Memory B cell (primary cell): ENCODE measurements at places on chromosomes 7 and 10.

- H3K36me3 ChIP-seq, result no peaks in the 10 kb centered on the region
- no peak for DNase-seq
- no peaks in the 10 kb centered on the region for H3K27me3 ChIP-seq
- H3K4me1 ChIP-seq, result no peaks in the 10 kb centered on the region
Observed at GRCh38 chr10:19426034-19426433, 377.4 kb downstream of the MALRD1 start.

DNA sequence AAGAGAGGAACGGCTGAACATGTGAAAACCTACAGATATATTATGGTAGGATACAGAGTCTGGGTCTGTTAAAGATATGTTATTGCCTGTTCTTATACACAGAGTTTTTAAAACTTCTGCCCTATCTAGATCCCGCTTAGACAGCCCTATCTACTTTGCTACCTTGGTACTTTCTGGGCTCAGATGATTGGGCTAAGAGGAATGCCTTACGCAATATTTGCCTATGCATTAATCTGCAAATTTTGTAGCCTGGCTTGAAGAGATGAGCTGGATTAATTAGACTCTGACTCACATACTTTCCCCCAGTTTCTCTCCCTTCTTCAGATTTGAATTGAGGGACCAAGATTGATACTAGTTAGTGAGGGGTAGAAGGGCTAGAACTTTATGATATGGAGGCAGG lies 33.6 kb upstream of the A1CF start:
- H3K4me3 ChIP-seq, result no peak overlapping the region
- H3K27me3 ChIP-seq, result peaks cover 4% of the 10 kb centered on the region
- no peak overlapping the region for H3K27ac ChIP-seq
- no peaks in the 10 kb centered on the region for H3K4me1 ChIP-seq
- peaks cover 2% of the 10 kb centered on the region for H3K36me3 ChIP-seq

GRCh38 chr7:102412548-102412947 lies 16.4 kb downstream of the PRKRIP1 start:
- H3K27me3 ChIP-seq, result no peaks in the 10 kb centered on the region
- H3K27ac ChIP-seq, result no peak overlapping the region
- DNase-seq, result no peak
- H3K4me1 ChIP-seq, result peaks cover 43% of the 10 kb centered on the region
- H3K36me3 ChIP-seq, result peaks cover 25% of the 10 kb centered on the region

- H3K27me3 ChIP-seq, result peaks cover 2% of the 10 kb centered on the region
- no peak for DNase-seq
- no peaks in the 10 kb centered on the region for H3K36me3 ChIP-seq
Observed at GRCh38 chr10:110221721-110222261, 14.4 kb downstream of the MXI1 start.

- peaks cover 23% of the 10 kb centered on the region for H3K4me1 ChIP-seq
- H3K27ac ChIP-seq, result peak overlapping the region; percentile 58
- no peak overlapping the region for H3K4me3 ChIP-seq
Observed at GRCh38 chr7:130891254-130892094, 157.5 kb upstream of the KLF14 start.

DNA sequence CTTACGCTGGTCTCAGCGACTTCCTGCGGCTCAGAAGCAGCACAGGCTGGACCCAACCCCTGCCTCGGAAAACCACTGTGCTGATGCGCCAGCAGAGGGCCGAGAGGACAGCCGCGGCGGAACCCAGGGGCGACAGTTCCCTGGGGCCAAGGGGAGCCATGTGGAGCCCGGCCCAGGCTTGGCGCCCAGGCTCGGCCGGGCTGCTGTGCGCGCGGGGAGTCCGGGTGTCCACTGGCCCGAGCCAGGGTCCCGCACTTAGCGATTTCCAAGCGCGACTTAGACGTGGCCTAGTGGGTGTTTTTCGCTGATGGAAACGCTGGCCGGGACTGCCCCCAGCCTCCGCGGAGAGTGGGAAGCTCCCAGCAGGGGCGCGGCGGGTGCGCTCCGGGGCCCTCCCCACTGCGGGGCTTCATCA lies 18.6 kb upstream of the ZNF32 start:
- H3K4me3 ChIP-seq, result no peak overlapping the region
- peaks cover 4% of the 10 kb centered on the region for H3K4me1 ChIP-seq
- H3K27me3 ChIP-seq, result peaks cover 15% of the 10 kb centered on the region

DNA sequence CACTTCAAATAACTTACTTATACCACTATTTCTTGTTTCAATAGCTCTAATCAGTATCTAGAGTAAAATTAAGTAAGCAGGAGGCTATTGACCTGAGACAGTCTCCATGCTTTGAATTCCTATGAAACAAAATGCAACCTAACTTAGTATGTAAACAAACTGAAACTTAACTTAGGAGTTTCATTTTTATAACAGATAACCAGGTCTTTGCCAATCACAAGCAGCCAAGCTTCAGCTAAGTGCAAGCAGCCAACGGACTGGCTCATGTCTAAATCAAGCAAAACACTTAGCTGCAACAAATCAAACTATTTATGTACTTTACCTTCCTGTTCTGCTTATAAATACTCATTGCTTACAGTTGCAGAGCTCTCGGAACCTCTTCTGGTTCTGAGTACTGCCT lies 4.4 kb upstream of the GSTK1 start:
- H3K4me3 ChIP-seq, result peak overlapping the region; percentile 69
- DNase-seq, result no peak
- no peaks in the 10 kb centered on the region for H3K27me3 ChIP-seq
- peaks cover 23% of the 10 kb centered on the region for H3K4me1 ChIP-seq

DNA sequence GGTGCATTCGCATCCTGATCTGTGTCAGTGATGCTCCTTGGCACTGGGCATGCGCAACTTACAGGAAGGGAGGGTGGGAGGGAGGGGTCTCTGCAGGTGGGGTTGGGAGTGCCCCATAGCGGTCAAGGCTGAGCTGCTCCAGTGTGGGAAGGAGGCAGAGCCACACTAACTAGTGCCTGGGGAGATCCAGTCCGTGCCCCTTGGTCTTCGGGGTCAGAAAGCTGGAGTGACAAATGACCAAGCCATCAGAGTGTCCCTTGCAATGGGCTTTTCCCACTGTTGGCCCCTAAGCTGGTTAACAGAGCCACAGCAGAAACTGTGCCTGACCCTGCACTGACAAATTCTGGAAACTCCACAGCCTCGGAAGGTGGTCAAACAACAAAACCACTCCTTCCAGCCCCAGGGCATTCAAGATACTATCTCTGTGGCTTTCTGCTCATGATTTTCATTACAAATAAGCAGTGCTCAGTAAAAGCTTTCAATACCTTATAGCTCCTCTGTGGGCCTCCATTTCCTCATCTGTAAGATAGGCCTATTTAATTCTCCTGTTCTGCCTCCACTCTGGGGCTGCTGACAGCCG lies 138.1 kb upstream of the UNC5B start:
- H3K36me3 ChIP-seq, result no peaks in the 10 kb centered on the region
- no peak for DNase-seq
- H3K4me3 ChIP-seq, result no peak overlapping the region
- no peak overlapping the region for H3K27ac ChIP-seq
- H3K4me1 ChIP-seq, result no peaks in the 10 kb centered on the region
- H3K27me3 ChIP-seq, result peaks cover 15% of the 10 kb centered on the region

- no peak overlapping the region for H3K27ac ChIP-seq
- peaks cover 11% of the 10 kb centered on the region for H3K36me3 ChIP-seq
- DNase-seq, result no peak
- H3K27me3 ChIP-seq, result no peaks in the 10 kb centered on the region
- no peak overlapping the region for H3K4me3 ChIP-seq
Observed at GRCh38 chr10:92354587-92354986, 63.6 kb downstream of the MARCHF5 start.

GRCh38 chr7:93117852-93118530 lies at the start of gene SAMD9:
TSS of gene SAMD9 (minus strand) at chr7:93117979. CDS start at chr7:93106097, 11,882 bp downstream.
- H3K36me3 ChIP-seq, result peaks cover 41% of the 10 kb centered on the region
- peak within 1 kb of the TSS; percentile 87 for H3K27ac ChIP-seq
- peaks cover 26% of the 10 kb centered on the region for H3K4me1 ChIP-seq
- H3K4me3 ChIP-seq, result peak within 1 kb of the TSS; percentile 88
- no peaks in the 10 kb centered on the region for H3K27me3 ChIP-seq

- H3K36me3 ChIP-seq, result no peaks in the 10 kb centered on the region
- no peak overlapping the region for H3K27ac ChIP-seq
- no peak overlapping the region for H3K4me3 ChIP-seq
- H3K27me3 ChIP-seq, result peaks cover 3% of the 10 kb centered on the region
Observed at GRCh38 chr10:122234416-122234815, 36.7 kb upstream of the BTBD16 start.

- H3K27me3 ChIP-seq, result no peaks in the 10 kb centered on the region
- DNase-seq, result no peak
- no peaks in the 10 kb centered on the region for H3K36me3 ChIP-seq
- no peak overlapping the region for H3K4me3 ChIP-seq
- H3K27ac ChIP-seq, result no peak overlapping the region
Observed at GRCh38 chr10:107806026-107806425, 641.5 kb upstream of the SORCS1 start.

- DNase-seq, result no peak
- H3K4me1 ChIP-seq, result peaks cover 5% of the 10 kb centered on the region
- no peaks in the 10 kb centered on the region for H3K27me3 ChIP-seq
- no peak overlapping the region for H3K27ac ChIP-seq
- H3K36me3 ChIP-seq, result peaks cover 4% of the 10 kb centered on the region
Observed at GRCh38 chr7:30446266-30446665, 32.3 kb downstream of the NOD1 start.

DNA sequence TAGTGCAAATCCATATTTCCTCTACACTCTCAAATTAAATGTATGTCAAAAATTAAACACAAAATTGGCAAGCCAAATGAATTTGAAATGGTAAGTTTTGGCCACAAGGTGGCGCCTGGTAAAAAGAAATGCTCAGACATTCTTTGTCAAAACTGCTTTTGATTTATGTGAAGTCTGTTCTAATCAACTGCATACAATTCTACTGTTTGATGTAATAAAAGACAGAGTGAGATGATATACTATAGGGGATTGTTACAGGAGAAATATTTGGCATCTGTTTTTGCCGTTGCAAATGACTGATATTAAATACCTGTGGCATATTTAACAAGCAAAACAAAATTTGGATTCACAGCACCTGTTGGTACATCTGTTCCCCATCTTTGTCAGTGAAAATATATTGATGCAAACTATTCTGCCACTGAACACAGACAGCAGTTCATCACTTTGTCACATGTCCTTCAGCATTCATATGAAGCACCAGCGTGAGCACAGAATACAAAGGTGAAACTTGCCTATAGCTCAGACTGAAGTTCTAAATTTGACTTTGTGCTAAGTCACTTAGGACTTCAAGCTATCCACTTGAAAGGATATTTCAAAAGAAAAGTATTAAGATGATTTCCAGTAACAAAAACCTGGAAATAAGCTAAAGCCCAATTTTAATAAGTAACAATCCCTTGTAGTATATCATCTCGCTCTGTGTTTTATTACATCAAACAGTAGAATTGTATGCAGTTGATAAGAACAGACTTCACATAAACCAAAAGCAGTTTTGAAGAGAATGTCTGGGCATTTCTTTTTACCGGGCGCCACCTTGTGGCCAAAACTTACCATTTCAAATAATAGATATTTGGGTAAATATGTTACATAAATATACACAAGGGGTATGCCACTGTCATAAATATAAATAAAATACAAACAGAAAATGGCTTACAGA lies 10.2 kb upstream of the CH25H start:
- no peak overlapping the region for H3K4me3 ChIP-seq
- peaks cover 7% of the 10 kb centered on the region for H3K4me1 ChIP-seq

DNA sequence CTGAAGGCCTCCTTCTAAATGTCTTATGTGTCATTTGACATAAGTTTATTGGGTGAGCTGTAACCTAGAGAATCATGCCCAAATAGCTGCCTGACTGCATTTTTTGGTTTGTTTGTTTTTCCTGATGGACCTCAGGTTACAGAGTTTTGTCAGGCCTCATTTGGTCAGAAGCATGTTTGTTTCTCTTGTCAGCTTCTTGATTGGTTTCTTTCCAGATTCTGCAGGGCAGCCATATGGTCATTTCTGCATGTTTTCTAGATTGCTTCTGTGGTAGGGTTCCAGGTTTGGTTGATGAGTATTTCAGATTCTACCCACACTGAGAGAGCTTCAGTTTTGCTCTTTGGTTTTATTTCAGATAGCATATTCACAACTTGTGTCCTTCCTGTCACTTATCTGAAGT lies 28.0 kb downstream of the GLCCI1 start:
- H3K27ac ChIP-seq, result no peak overlapping the region
- H3K27me3 ChIP-seq, result no peaks in the 10 kb centered on the region
- no peak for DNase-seq
- peaks cover 9% of the 10 kb centered on the region for H3K4me1 ChIP-seq

- no peak for DNase-seq
- H3K4me1 ChIP-seq, result no peaks in the 10 kb centered on the region
- no peak overlapping the region for H3K4me3 ChIP-seq
- H3K27ac ChIP-seq, result no peak overlapping the region
- no peaks in the 10 kb centered on the region for H3K27me3 ChIP-seq
- no peaks in the 10 kb centered on the region for H3K36me3 ChIP-seq
Observed at GRCh38 chr7:95261895-95262415, 62.4 kb downstream of the PON1 start.

- no peak for DNase-seq
- H3K4me3 ChIP-seq, result no peak overlapping the region
- H3K4me1 ChIP-seq, result peaks cover 7% of the 10 kb centered on the region
- peaks cover 20% of the 10 kb centered on the region for H3K36me3 ChIP-seq
Observed at GRCh38 chr7:90777886-90778285, 181.8 kb downstream of the CDK14 start.

GRCh38 chr7:108181073-108181985 lies 51.2 kb upstream of the LAMB4 start:
- peaks cover 2% of the 10 kb centered on the region for H3K4me1 ChIP-seq
- H3K27ac ChIP-seq, result no peak overlapping the region
- no peaks in the 10 kb centered on the region for H3K27me3 ChIP-seq
- H3K36me3 ChIP-seq, result no peaks in the 10 kb centered on the region
- no peak for DNase-seq
- H3K4me3 ChIP-seq, result no peak overlapping the region

- H3K27me3 ChIP-seq, result peaks cover 7% of the 10 kb centered on the region
- H3K36me3 ChIP-seq, result no peaks in the 10 kb centered on the region
- no peak overlapping the region for H3K4me3 ChIP-seq
- peaks cover 2% of the 10 kb centered on the region for H3K4me1 ChIP-seq
Observed at GRCh38 chr7:21548491-21548890, 5.7 kb downstream of the DNAH11 start.

DNA sequence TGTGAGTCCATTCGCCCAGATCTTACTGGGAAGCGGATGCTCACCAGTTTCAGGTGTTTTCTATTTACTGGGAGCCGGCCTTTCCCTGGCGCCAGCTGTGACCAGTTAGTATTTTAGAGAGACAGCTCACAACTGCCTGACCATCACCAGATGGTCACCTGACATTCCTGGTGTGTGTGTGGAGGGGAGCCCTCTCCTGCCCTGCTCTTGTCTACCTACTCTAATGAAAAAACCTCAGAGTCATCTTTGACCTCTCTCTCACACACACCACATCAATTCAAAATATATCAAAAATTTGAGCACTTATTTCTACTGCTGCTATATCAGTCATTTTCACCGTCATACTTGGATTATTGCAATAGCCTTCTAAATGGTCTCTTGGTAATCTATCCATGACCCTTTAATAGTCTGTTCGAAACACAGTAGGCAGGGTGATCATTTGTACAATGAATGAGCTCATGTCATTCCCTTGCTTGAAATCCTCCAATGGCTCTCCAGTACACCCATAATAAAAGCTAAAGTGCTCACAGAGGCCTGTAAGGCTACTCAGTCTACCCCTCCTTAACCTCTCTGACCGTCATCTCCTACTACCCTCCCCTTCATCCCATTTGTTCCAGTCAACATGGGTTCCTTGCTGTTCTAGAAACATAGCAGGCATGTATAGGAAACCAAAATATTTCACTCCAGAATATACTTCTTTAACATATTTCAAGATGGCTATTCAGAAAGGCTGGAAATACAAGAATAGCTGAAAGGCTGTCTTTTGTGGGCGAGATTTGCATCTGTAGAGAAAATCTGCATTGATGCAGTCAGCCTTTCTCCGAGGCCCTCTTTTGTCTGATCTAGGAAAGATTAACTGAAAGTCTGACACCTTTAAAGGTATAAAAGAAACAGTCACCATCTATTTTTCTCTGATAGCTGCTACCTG lies 17.5 kb upstream of the NT5C3A start:
- DNase-seq, result no peak
- no peak overlapping the region for H3K27ac ChIP-seq
- no peak overlapping the region for H3K4me3 ChIP-seq
- H3K27me3 ChIP-seq, result no peaks in the 10 kb centered on the region
